CD4-positive, alpha-beta T cell treated with Interleukin-4 for 4 hours (primary cell): ENCODE measurements at places on chromosomes 5 and 9.
A peak's percentile ranks its signal among the peaks of the same experiment; 100 is the strongest.

DNA sequence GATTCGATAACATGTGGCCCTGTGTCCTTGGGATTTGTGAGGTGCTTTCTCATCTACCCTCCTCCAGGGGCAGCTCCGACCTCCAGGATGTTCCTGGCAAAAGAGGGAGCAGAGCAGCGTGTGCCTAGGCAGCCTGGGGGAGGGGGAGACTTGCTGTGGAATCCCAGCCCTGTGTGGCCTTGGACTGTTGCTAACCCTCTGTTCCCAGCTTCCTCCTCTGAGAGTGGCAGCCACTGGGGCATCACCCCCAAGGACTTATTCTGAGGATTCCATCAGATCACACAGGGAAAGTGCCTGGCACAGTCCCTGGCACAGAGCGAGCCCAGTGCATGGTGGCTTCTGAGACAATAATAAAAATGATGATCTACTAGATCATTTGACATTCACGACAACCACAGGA, 265.1 kb upstream of the MVB12B start:
- no peak for DNase-seq

DNA sequence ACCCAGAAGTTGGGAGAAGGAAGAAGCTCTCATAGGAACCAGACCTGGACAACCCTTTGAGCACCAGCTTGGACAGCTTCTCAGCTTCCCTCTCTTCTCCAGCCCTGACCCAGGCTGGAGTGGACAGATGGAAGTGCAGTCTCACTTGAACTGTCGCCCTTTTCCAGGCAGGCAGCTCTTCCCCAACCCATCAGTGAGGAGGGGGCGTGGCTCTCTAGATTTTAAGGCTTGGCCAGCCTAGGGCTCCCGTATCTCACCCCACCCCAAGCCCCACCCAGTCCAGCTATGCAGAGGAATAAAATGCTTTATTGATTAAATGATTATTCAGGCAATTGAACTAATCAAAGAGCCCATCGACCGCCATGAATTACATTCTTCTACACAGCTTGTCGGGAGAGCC, 2.2 kb downstream of the PAX5 start:
- no peak for DNase-seq

DNA sequence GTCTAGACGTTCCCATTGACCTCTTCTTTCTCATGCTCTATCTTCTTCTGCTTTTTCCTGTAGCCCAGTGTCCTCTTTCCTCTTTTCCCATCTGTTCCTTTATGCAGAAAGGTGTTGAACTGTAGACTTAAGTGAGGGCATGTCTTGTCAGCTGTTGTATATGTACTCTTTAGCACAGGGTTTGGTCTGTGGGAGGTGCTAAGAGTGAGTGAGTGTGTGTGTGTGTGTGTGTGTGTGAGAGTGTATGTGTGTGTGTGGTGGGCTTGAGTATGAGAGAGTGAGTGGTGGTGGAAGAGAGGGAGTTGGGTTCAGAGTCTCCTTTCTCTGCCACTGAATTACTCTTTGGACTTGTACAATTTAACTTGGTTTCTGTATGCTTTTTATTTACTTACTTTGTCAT, 10.3 kb upstream of the ROPN1L start:
- DNase-seq, result no peak

DNA sequence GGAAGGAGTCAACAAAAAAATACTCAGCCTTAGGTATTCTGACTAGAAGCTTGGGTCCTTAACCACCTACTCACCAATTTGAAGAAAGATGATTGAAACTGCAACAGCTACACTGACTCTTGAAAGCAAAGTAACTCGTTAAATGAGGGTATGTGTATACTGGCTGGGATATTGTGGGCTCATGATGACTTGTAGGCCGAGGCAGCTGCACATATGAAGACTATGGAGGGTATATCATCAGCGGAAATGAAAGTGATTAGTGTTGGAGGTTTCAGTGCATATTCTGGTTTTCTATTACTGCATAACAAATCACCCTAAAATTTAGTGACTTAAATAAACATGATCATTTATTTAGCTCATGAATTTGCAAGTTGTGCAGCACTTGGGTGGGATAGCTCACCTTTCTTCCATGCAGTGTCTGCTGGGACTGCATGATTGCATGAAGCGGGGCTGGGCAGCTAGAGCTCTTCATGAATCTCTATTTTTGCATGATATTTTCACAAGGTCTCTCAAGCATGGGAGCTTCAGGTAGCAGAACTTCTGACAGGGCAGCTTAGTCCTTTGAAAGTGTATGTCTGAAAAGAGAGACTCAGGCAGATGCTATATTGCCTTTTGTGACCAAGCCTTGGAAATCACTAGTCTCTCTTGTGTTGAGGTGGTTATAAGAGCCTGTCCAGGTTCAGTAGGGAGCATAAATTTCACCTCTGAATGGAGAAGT, 96.1 kb upstream of the CDKN2B start:
- DNase-seq, result no peak

- no peak for DNase-seq
These were observed 32.7 kb downstream of the PRRC2B start for GRCh38 chr9:131426545-131426944.

DNA sequence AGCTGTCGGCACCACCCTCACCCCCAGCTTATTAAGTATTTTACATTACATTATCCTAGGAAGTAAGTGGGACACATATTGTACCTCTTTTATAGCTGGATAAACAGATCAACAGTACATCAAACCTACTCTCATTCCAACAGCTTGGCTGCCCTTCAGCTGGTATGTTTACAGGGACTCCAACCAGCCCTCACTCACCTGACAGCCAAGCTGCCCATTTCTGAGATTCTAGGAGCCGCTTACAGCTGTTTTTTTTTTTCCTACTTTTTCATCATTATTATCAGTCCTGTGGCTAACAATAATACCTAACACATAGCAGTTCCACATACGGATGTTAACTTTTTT, 13.4 kb upstream of the CREBRF start:
- no peak for DNase-seq

DNA sequence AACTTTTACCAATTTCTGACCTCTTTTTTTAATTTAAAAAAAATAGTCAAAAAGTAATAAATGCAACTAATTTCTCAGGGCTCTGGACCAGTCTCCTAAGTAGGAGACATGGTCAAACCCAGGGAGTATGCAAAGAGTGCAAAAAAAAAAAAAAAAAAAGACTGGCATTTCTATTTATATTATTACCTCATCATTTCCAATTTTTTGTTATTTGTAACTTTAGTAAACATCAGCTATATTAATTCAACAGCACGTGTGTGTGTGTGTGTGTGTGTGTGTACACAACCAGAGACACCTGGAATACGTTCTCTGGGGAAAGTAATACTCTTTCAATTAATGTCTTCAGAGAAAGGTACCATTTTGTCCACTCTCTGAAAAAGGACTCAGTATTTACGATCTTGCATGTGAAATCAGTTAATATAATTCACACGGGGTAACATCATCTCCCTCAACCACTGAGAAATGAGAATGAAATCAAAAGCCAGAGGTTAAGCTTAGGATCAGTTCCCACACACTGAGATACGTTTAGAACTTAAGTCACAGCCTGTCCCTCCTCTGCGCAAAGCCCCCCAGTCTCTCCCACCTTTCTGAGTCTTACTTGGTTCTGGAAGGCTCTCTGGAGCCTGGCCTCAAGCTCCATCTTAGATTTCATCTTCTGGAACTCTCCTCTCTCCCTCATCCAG, 21.9 kb downstream of the ZNF608 start:
- no peak for DNase-seq

DNA sequence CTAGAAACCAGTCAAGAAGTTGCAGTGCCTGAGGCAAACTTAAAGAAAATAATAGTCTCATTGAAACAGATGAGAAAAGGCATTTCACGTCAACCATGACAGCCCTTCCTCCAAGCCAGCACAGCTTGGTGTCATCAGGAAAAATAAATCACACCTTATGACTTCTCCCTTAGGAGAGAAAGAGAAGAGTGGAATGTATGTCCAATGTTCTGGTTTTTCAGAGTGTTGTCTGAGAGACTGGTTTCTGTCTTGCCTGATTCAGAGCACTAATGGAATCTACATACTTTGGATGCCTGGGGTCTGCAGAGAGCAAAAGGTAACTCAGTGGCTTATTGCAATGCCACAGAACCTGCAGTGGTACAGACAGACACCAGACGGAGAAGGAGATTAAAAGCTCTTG, 105.5 kb upstream of the PDE4D start:
- no peak for DNase-seq

DNA sequence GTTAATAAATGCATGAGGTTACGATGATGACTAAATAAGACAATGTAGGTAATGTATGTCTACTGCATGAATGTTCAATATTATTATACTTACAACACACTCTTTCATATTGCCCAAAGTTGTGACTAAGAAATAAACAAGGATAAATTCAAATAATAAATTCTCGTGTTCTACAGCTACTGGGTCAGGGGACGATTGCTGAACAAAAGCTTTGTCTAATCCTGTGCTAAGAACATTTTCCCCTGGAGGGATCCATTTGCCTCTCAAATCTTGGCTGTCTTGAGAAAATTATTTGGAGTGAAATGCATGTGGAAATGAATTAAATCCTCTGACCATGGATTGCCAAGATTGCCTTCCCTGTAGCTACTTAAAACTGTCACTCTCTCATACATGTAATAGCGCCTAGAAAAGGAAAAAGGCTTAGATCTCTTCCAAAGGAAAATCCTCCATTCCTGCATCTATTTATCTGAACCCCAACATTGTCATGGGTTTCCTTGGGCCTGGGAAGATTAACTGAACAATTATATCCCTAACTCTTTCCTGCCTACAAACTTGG, 893.8 kb upstream of the ACO1 start:
- no peak for DNase-seq

DNA sequence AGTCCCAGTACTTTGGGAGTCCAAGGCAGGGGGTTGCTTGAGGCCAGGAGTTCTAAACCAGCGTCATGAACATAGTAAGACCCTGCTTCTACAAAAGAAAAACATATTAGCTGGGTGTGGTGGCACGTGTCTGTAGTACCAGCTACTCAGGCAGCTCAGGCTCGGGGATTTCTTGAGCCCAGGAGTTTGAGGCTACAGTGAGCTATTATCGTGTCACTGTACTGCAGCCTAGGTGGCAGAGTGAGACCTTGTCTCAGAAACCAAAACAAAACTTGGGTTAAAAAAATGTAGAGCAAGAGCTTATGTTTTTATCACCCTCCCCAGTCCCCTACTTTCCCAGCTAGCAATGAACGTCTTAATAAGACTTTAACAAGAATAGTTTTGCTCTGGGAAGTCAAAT, 46.7 kb downstream of the UHRF2 start:
- no peak for DNase-seq

GRCh38 chr5:150401376-150402228, 11.1 kb downstream of the CD74 start:
- DNase-seq, result no peak

- DNase-seq, result no peak
These were observed 55.7 kb downstream of the GGTA1 start for GRCh38 chr9:121443981-121444380.

- DNase-seq, result peak; percentile 11
These were observed 67.4 kb upstream of the TBC1D9B start for GRCh38 chr5:179974946-179975712.

DNA sequence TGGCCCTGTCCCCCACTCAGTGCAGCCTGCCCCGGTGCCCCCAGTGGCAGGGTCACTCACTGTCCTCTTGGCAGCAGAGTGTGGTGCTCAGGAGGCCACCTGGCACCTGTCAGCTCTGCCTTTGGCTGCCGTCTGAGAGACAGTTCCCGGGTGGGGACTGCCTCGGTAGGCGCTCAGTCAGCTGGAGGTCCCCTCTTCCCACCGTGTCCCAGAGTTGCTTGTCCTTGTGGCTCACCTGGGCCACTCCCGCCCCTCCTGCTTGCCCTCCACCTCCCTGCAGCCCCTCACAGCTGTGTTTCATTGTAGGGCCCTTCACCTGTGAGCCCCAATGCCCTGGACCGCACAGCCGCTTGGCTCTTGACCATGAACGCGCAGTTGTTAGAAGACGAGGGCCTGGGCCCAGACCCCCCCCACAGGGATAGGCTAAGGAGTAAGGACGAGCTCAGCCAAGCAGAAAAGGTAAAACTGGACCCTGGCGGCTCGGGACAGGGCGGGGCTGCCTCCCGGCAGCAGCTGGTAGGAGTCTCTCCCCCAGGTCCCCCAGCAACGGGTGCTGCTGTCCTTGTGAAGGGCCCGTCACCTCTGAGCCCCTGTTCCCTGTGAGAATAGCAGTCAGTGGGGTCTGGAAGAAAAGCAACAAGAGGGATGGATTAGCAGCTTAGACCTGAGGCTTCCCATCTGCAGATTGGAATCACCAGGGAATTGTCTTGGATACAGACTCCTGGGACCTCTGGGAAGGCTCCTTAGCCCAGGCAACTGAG, 122.7 kb downstream of the DAB2IP start:
- no peak for DNase-seq

DNA sequence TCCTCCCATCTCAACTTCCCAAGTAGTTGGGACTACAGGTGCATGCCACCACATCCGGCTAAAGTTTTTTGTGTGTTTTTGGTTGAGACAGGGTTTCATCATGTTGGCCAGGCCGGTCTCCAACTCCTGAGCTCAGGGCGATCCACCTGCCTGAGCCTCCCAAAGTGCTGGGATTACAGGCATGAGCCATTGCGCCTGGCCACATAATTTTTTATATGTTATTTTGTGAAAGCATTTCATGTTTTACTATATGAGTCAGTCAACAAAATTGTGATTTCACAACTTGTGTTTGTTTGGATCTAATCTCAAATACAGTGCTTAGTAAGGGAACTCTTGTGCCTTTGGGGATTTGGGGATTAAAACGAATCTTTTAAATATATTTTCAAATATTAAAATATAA, 20.0 kb upstream of the FAM120AOS start:
- DNase-seq, result no peak

DNA sequence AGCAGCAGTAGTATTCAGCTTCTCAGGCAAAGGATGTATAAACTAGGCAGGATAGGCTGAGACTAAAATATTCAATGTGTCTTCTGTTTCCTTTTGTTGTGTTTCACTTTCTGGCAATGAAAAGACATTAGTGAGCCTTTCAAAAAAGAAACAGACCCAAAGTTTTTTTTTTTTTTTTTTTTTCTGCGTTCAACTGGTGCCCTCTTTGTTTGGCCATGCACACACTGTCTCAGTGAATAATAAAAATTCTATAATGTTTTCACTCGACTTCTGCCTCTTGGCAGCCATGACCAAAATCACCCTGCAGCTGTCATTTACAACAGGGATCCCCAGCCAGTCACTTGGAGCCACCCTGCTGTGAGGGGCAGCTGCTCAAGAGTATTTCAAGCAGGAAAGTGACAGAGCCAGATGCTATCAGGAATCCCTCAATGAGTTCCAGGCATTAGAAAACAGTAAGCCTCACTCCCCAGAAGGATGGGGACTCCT, 44.0 kb upstream of the MAN2A1 start:
- no peak for DNase-seq

DNA sequence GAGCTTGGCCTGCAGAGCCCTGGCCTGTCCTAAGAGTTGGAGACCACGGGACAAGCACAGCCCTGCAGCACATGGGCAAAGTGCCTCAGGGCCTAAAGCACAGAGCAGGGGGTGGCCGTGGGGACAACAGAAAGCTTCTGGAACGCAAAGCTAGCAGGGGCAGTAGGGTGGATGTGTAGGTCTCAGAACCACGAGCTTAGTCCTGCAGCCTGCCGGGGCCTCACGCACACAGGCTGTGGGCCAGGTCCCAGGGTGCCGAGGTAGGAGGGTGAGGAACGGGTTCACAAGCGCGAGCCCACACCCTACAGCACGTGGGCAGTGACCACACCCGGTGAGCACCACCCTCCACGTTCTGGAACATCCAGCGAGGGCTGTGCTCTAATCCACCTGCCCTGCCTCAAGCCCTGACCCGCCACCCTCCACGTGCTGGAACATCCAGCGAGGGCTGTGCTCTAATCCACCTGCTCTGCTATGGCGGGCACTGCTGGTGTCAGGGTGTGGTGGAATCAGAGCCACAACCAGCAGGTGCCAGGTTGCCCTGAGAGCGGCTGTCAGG, 9.3 kb downstream of the CLPTM1L start:
- DNase-seq, result no peak

GRCh38 chr9:133700819-133701320, 37.3 kb downstream of the SARDH start:
- no peak for DNase-seq

GRCh38 chr9:125759764-125760129, 12.6 kb downstream of the PBX3 start:
- DNase-seq, result no peak
